ENCODE measurements at places on chromosomes 7 and 10. TPM values are rescaled to one million over a fixed set of nuclear protein-coding genes. Genes with fewer than 3 reads are reported as not detected.

The AGMO gene
- 0.80 TPM for total RNA-seq

GRCh38 chr10:19491166-19491565 lies 325.1 kb upstream of the PLXDC2 start:
- DNase-seq = no peak
- H3K4me1 ChIP-seq = no peaks in the 10 kb centered on the region

GRCh38 chr10:3782146-3782450 lies 2.9 kb downstream of the KLF6 start:
- peak overlapping the region; percentile 96 for H3K4me3 ChIP-seq
- peak; percentile 75 for DNase-seq

DNA sequence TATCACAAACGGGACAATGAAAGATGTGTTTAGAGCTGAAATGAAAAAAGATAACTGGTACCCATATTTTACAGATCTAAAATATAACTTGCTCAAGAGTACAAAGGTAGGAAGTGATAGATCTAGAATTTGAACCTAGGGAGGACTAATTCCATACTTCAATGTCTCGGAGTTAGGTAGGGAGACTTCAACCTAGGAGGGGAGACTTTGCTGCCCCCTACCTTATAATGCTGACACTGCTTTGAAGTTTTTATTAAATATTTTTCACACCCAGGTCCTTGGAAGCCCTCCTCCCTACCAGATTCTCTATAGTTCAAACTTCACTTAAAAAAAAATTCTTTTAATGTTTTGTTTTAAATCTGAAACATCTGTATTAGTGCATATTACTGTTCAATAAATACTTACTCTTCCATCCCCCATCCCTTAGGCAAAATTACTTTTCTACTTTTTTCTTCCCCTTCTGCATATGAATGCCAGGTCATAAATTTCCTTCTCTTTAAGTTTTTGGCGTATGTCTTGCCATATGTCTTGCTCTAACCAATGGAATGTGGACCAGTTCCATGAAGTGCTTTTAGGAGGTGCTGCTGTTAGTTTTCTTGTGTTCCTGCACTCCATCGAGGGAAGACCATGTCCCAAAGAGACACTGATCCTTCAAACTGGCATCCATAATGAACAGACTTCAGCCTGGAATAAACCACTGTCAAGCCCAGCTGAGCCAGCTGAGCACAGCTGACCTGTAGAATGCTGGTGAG lies 57.8 kb downstream of the MICU1 start:
- no peaks in the 10 kb centered on the region for H3K4me1 ChIP-seq
- no peak overlapping the region for H3K4me3 ChIP-seq
- peaks cover 8% of the 10 kb centered on the region for H3K36me3 ChIP-seq

DNA sequence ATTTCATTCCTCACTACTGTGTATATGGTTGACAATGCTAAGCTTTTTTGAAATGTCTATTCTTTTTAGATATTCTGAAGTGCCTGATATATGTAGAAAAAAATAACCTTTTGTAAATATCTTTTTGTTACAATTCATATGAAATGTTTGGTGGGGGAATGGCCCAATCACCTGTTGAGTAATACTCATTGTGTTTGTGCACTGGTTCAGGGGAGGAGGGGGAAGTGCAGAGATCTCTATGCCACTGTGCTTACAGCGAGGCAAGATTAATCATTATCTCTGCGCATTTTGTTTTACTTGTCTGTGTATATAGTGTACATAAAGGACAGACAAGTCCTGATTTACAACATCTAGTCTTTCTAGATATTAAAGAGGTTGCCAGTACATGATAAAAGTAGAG lies 25.2 kb downstream of the NUP42 start:
- peak; percentile 8 for DNase-seq
- peaks cover 5% of the 10 kb centered on the region for H3K4me1 ChIP-seq
- H3K36me3 ChIP-seq = peaks cover 3% of the 10 kb centered on the region
- peak overlapping the region; percentile 15 for H3K27ac ChIP-seq
- H3K4me3 ChIP-seq = no peak overlapping the region

DNA sequence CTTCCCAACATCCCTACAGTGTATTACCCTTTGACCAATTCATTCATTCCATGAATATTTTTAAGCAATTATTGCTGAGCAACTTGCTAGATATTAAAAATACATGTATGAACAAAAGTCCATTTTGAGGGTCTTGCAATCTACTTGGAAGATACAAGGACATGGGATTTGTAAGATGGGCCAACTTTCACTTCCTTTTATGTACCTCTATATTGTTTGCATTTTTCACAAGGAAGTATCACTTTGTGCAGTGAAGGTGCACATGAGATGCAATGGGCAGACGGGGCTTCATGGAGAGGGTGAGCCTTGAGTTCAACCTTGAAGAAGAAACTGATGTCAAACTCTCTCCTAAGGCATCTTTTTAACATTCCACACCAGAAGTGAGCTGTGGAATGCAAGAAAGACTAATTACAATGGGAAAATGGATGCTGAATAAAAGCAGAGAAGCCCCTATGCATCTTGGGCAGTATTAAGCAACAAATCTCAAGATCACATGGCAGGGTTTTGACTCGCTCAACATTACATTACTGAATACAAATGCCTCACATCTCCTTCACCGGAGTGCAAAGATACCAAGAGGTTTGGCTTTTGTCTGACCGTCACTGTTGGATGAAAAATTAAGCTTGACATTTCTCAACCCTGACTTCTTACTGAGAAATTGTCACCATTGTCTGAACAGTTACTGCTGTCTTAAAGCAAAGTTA lies 341.5 kb downstream of the ELMO1 start:
- no peak overlapping the region for H3K27ac ChIP-seq
- DNase-seq = no peak
- no peak overlapping the region for H3K4me3 ChIP-seq
- no peaks in the 10 kb centered on the region for H3K27me3 ChIP-seq
- no peaks in the 10 kb centered on the region for H3K36me3 ChIP-seq

- no peaks in the 10 kb centered on the region for H3K36me3 ChIP-seq
- H3K27ac ChIP-seq = no peak overlapping the region
- H3K27me3 ChIP-seq = peaks cover 2% of the 10 kb centered on the region
- DNase-seq = no peak
- peaks cover 2% of the 10 kb centered on the region for H3K4me1 ChIP-seq
- no peak overlapping the region for H3K4me3 ChIP-seq
These were observed 207.2 kb downstream of the SKAP2 start for GRCh38 chr7:26657206-26657641.

The PIP gene
- total RNA-seq = not detected

GRCh38 chr10:60834401-60834800 lies 56.1 kb downstream of the CDK1 start:
- no peaks in the 10 kb centered on the region for H3K27me3 ChIP-seq
- H3K27ac ChIP-seq = peak overlapping the region; percentile 75
- DNase-seq = peak; percentile 88
- peaks cover 5% of the 10 kb centered on the region for H3K4me1 ChIP-seq

- H3K27ac ChIP-seq = no peak overlapping the region
- no peaks in the 10 kb centered on the region for H3K27me3 ChIP-seq
- H3K36me3 ChIP-seq = no peaks in the 10 kb centered on the region
- H3K4me3 ChIP-seq = no peak overlapping the region
- DNase-seq = no peak
These were observed 119.1 kb upstream of the WDR11 start for GRCh38 chr10:120732067-120732466.

The VKORC1L1 gene
- 11.0 TPM for total RNA-seq

DNA sequence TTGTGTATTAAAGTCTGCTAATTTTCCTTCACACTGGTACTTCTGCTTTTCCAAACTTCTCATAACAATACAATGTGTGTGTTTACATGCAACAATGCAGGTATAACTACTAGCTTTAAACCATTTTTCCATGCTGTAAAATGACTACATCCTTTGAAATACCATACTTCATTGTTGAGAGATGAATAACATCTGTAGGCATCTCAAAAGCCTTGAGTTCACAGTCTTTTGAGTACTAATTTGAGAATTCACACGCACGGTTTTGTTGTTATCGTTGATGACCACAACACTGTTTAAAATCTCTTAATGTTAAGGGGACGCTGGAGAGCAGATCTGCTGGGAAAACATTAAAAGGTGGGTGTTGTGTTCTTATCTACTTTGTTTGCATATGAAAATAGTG lies 37.4 kb downstream of the SEMA3A start:
- H3K36me3 ChIP-seq = no peaks in the 10 kb centered on the region
- no peaks in the 10 kb centered on the region for H3K27me3 ChIP-seq
- H3K27ac ChIP-seq = no peak overlapping the region
- H3K4me1 ChIP-seq = no peaks in the 10 kb centered on the region
- DNase-seq = no peak

The CHST15 gene
- total RNA-seq = 14.8 TPM

GRCh38 chr7:114979803-114980507 lies 58.1 kb downstream of the MDFIC start:
- no peak overlapping the region for H3K4me3 ChIP-seq
- H3K4me1 ChIP-seq = peaks cover 2% of the 10 kb centered on the region
- no peak overlapping the region for H3K27ac ChIP-seq
- H3K36me3 ChIP-seq = no peaks in the 10 kb centered on the region
- DNase-seq = no peak

DNA sequence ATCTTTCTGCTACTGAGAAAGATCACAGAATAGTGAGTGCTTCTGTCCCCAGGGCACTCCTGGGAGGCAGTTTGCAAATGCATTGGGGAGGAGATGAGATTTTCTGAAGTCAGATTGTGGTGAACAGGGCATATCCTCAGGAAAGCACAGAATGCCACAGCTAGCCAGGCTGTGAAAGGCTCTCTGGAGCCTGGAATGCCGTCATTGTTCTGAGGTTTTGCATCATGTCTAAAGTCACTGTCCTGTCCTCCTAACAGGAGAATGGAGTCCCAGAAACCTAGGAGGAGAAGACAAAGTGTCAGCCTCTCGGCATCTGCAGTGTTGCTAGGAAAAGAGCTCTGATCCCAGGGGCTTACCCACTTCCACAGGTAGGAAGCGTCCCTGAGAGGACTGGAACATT lies 69.2 kb upstream of the IGFBP3 start:
- no peak for DNase-seq
- no peak overlapping the region for H3K4me3 ChIP-seq
- H3K4me1 ChIP-seq = no peaks in the 10 kb centered on the region
- H3K27me3 ChIP-seq = no peaks in the 10 kb centered on the region
- H3K36me3 ChIP-seq = no peaks in the 10 kb centered on the region
- no peak overlapping the region for H3K27ac ChIP-seq

DNA sequence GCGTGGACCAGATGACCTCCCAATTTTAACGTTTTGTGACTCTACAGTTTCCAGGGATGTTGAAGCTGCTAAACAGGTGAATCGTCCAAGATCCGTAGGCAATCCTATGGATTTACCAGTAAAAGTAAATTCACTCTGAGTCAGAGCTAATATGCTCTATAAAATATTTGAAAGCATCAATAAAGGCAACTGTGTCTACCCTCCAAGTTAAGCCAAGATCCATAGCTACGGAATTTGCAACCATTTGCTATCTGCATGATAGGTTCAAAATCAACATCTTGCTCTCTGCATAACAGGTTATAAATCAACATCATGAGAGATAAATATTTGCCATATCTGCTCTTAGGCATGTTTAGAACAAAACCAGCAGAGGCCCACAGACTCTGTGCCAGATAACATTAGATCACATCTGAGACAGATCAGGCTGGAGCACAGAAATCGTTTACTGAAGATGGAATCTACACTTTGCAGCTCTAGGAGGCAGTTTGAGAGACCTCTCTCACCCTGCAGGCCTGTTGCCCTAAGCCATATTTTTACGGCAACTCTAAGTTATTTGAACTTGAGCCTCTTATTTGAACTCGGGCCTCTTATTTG lies 80.7 kb upstream of the PDCD4 start:
- H3K27me3 ChIP-seq = no peaks in the 10 kb centered on the region
- no peak overlapping the region for H3K4me3 ChIP-seq
- no peak for DNase-seq
- no peaks in the 10 kb centered on the region for H3K36me3 ChIP-seq

The CRPPA gene
- total RNA-seq = 6.6 TPM

The TRRAP gene
- 13.6 TPM for total RNA-seq

DNA sequence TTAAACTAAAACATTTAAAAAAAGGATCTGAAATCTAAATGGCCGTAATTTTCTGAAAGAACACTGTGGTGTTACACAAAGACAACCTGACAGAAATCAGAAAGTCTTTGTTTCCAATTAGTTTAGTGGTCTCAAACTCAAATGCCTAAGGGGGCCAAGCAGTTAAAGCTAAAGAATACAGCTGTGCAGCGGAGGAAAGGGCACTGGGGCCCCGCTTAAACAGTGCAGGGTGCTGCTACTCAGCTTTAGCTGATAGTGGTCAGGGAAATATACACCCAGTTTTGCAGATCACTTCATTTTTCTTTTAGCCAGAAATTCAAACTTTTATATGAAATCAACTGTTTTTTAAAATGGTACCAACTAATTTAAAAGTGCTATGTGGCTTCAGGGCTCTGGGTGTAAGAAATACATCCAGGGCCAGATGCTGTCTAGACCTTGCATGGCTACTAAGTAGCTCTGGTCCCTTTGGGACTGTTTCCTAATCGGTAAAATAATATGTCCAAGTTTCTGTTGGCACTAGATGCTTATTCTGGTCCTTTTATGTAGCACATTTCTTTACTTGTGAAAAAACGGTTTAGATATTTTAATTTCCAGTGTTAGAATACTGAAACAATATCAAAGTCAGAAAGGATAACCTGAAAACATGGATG lies 161.8 kb upstream of the LAMB4 start:
- no peak overlapping the region for H3K27ac ChIP-seq
- no peak for DNase-seq
- no peaks in the 10 kb centered on the region for H3K27me3 ChIP-seq
- H3K4me3 ChIP-seq = no peak overlapping the region

- H3K4me1 ChIP-seq = peaks cover 2% of the 10 kb centered on the region
- no peak overlapping the region for H3K27ac ChIP-seq
- DNase-seq = no peak
These were observed 5.5 kb upstream of the SLC25A13 start for GRCh38 chr7:96327429-96327828.

DNA sequence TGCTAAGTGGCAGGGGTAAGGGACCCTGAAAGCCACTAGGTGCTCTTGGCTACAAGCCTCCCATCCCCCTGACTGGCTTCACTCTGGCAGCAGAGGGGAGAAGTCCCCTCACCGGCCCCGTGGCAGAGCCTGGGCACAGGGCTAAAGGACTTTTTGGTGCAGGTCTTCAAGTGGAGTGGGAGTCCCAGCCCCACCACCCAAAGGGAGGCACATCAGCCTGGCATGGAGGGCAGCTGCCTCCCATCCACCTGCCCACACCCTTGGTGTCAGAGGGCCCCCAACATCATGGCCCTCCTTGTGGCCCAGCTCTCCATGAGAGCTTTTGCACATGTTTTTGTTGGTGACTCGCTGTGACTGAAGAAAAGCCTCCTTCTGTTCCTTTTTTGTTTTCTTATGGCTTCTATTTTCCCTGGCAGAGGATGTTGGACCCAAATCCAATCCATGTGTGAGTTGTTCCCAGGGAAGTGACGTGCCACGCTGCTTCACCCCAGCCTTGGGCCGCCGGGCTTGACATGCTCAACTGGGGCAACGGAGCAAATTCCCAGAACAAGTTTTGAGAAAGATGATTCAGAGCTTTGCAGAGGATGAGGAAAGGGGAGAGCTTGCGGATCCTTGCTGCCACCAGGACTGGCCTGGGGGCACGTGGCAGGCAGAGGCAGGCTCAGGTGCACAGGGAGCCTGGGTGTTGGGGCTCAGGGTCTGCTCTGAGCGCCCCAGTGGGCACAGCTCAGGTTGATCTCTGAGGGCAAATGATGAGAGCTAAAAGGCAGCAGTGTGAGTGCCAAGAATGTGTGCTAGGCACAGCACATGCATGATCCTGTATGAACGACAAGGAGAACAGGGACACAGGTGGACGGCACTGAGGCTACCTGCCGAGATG lies 1.9 kb upstream of the AEBP1 start:
- DNase-seq = no peak
- H3K27ac ChIP-seq = peak overlapping the region; percentile 29
- H3K4me3 ChIP-seq = no peak overlapping the region
- H3K27me3 ChIP-seq = peaks cover 5% of the 10 kb centered on the region
- H3K36me3 ChIP-seq = peaks cover 5% of the 10 kb centered on the region
- H3K4me1 ChIP-seq = peaks cover 51% of the 10 kb centered on the region

All from muscle of leg (tissue), 16 donors.